ENCODE measurements at places on chromosomes 1 and 21.
A peak's percentile ranks its signal among the peaks of the same experiment; 100 is the strongest.

GRCh38 chr1:205171369-205171768 lies 40.1 kb downstream of the DSTYK start:
- no peak for DNase-seq

- peak; percentile 2 for DNase-seq
Measured at GRCh38 chr1:8154621-8155052, 128.5 kb upstream of the ERRFI1 start.

GRCh38 chr1:214310010-214310409 lies 29.1 kb downstream of the SMYD2 start:
- no peak for DNase-seq

DNA sequence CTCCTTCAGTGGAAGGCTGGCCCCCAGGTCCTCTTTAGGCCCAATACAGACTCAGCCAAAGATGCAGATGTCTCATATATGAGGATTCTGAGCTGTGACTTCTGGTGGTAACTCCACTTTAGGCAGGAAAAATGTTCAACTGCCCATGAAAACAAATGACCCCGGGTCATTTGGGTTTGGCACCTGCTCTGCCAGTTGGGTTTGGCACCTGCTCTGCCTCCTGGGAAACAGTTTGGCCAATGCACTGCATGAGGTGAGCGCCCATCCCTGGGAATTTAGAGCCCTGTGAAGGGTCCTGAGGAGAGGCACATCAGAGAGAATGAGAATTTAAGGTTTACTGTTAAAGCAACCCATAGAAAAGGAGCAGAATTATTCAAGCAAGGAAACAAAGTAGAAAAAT lies 45.3 kb downstream of the B3GALT5 start:
- no peak for DNase-seq

- peak; percentile 14 for DNase-seq
Measured at GRCh38 chr1:155504207-155504606, 58.4 kb downstream of the ASH1L start.

DNA sequence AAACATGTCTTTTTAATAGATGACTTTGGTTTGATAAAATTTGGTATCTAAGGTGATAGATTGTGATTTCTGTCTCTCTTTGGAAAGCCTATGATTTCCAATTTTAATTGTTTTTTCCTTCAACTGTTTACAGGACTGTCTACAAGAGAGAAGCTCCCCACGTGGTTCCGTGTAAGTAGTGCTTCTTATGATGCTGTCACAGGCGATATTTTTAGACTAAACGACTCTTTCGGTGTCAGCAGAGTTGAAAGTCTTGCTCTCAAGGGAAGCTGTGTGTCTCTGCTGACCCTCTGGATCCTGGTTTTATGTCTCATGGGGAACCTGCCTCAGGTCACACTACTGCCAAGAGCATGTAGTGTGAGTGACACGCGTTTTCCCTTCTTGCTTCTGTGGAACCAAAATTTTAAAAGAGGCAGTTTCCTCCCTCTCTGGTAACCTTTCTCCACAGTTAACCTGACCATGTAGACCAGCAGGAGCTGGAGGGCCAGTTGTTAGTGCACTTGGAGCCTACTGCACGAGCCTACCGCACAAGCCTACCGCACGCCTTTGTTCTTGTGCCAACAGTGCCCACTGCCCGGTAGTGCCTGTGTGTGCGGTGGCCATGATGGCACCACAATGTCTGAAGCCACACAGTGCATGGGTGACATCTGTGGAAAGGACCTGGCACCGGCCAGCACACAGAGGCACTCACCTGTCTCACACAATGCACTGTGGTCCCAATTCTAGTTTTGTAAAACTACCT lies 91.9 kb downstream of the PCBP3 start:
- no peak for DNase-seq

- no peak for DNase-seq
Measured at GRCh38 chr21:40829791-40830190, 17.2 kb downstream of the DSCAM start.

DNA sequence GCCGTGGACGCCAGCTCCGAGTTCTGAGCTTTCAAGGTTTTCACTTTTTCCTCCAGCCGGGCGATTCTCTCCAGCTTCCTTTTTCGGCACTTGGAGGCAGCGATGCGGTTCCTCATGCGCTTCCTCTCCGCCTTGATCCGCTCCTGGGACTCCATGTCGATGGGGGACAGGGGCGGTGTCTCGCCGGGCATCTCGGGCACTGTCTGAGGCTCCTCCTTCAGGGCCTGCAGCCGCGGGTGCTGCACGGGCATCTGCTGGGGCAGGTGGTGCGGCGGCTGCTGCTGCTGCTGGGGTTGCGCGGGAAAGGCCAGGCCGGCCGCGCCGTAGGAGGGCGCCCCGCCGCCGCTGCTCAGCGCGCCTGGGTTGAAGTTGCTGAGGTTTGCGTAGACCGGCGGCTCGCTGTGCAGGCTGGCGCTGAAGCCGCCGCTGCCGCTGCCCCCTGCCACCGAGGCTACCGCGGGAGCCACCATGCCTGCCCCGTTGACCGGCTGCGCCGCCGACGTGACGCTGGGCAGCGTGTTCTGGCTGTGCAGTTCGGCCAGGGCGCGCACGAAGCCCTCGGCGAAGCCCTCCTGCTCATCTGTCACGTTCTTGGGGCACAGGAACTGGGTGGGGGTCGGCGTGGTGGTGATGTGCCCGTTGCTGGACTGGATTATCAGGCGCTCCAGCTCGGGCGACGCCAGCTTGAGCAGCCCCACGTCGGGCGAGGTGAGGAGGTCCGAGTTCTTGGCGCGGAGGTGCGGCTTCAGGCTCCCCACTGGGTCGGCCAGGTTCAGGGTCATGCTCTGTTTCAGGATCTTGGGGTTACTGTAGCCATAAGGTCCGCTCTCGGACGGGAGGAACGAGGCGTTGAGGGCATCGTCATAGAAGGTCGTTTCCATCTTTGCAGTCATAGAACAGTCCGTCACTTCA lies 1.4 kb downstream of the JUN start:
- peak; percentile 50 for DNase-seq

DNA sequence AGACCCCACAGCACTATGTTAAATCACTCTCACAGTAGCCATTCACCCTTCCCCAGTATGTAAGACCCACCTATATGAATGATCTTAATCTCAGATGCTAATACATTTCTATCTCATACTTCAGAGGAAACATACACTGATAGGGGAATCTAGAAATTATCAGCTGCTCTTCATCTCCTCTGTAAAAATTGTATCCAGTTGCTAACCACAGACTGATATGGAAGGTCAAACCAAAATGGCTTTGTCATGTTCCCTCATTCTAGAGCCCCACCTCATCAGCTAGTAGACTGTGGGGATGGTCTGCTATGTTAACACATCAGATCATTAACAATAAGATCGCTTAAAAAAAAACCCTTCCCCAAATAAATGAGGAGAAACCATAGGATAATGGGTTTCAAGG lies 71.7 kb downstream of the UBR4 start:
- DNase-seq, result no peak
